Small intestine (tissue), 16 donors: ENCODE measurements at places on chromosomes 13 and 19. TPM values are rescaled to one million over a fixed set of nuclear protein-coding genes. Genes with fewer than 3 reads are reported as not detected.

Gene TIMM50
- 40.5 TPM for polyA plus RNA-seq

- no peak for DNase-seq
These were observed 13.2 kb downstream of the DNAJC15 start for GRCh38 chr13:43036351-43037250.

GRCh38 chr19:15672580-15673175 lies at the start of gene CYP4F12:
TSS of gene CYP4F12 (plus strand) at chr19:15673087. CDS start at chr19:15673530, 443 bp downstream.
- DNase-seq: peak; percentile 97

DNA sequence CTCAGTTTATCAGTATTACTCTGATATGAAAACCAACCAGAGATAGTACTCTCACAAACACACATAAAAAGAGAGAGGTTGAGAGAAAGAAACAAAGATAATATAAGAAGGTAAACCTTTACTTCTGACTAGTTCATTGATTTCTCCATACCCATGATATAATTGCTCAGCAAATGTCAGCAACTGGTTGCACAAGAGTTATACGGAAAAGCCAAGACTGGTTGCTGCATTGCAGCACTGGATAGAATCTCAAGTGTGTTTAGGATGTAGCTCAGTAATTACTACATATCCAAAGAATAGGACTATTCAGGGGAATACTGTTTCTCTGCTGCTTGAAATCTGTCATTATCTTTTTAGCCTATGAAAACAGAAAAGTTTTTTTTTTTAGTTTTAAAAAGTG lies 1332.8 kb downstream of the OLFM4 start:
- no peak for DNase-seq

- no peak for DNase-seq
These were observed 16.3 kb downstream of the PBX4 start for GRCh38 chr19:19602136-19602712.

GRCh38 chr13:33434676-33435075 lies 149.1 kb upstream of the STARD13 start:
- DNase-seq: no peak

DNA sequence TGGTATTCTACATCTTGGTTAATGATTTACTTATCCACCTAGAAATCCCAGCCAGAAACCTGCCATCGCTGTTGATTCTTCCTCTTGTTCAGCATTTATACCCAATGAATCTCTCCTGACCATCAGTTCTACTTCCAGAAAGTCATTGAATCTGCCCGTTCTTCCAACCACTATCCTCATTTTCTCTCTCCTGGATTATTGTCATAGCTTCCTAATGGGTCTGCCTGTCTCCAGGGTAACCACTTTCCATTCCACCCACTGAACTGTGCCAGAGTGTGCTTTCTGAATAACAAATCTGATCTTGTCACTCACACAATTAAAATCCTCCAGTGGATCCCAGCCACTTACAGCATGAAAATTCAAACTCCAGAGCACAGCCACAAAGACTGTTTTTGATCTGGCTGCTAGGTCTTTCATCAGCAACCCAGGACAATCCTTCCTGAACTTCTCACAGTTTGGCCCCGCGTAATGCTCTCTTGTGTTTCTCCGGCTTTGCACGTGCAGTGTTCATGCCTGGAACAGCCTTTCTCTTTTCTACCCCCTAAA lies 330.6 kb downstream of the SPRY2 start:
- DNase-seq: peak; percentile 13

- no peak for DNase-seq
These were observed 63.0 kb downstream of the C13orf42 start for GRCh38 chr13:51048166-51048461.
